ENCODE measurements at places on chromosomes 5 and 9.

GRCh38 chr9:78909566-78909965 lies 612.6 kb downstream of the PSAT1 start:
- DNase-seq: peak; percentile 47

DNA sequence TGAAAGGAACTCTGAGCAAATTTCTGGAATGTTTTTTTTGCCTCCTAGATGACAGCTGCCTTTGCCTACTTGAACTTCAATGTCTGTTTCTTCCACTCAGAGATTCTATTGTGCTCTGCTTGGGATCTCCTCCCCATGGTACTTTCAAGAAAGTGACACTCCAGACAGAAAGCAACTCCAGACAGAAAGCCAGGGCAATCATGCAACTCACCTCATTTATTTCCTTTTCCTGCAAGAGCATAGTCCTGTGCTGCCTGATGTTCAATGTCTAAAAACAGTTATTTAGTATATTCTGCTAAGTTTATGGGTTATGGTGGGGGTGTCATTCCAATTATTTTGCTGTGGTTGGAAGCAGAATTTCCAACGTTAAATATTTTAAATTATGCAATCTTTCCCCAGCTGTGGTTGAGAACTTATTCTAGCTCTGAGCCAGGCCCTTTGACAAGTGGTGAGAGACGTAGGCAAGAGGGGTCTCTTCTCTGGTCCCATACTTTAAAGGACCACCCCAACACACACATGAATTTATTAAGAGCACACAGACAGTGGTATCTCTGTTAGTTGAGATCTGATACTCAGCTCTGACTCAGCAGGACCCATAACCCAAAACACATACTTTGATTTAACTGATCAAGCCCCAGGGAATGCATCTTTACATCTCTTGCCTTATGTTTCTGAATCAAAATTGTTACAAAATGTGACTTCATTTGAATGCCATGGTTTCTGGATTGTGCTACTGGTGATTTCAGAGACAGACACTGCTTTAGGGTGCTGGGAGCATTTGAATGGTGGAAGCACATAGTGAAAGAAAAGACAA lies 39.5 kb upstream of the MAMDC2 start:
- DNase-seq: no peak

- DNase-seq: no peak
Measured at GRCh38 chr5:136666970-136667620, 301.8 kb upstream of the TRPC7 start.

- DNase-seq: peak; percentile 86
Measured at GRCh38 chr9:136991993-136992818, at the start of gene PAXX. TSS of gene PAXX (plus strand) at chr9:136992422. CDS start at chr9:136992444, 22 bp downstream.

DNA sequence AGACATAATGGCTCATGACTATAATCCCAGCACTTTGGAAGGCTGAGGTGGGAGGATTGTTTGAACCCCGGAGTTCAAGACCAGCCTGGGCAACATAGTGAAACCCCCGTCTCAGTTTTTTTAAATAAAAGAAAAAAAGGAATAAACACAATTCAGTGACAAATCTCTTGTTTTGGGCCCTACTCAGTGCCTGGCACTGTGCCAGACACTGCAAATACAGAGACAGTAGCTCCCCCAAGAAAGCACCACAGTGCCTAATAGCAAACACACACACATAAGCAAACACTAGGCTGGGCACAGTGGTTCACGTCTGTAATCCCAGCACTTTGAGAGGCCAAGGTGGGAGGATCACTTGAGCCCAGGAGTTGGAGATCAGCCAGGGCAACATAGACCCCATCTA lies 49.7 kb upstream of the GRHPR start:
- no peak for DNase-seq

GRCh38 chr5:119218830-119219782 lies 136.7 kb upstream of the TNFAIP8 start:
- DNase-seq: peak; percentile 3

GRCh38 chr9:8468045-8468637 lies 668.6 kb upstream of the DMAC1 start:
- DNase-seq: no peak

DNA sequence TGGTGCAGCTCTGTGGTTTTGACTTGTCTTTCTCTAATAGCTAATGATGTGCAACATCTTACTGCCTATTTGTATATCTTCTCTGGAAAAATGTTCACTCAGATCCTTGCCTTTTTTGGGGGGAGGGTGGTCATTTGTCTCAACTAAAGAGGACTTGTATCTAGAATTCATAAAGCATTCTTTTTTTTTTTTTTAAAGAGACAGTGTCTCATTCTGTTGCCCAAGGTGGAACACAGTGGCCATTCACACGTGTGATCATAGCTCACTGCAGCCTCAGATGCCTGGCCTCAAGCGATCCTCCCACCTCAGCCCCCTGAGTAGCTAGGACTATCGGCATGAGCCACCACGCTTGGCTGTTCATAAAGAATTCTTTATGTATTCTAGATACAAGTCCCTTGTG lies 33.2 kb downstream of the HABP4 start:
- DNase-seq: no peak

DNA sequence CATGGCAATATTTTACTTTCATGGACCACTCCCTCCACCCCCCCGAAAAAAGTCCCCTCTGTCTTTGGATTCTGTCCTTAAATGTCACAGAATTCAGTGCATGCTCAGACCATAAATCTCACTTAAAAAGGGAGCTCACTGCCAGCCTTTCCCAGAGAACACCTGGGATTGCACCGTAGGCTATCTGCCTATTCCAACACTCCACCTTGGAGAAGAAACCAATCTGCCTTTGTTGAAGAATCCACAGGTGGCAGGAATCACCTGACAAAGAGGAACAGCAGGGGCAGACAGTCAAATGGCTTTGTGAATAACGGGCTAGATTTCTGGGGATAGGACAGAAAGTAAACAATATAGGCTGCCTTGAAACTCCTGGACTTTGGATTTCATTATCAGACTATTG lies 306.7 kb upstream of the BRINP1 start:
- DNase-seq: no peak

GRCh38 chr9:34929506-34930102 lies 28.5 kb upstream of the PHF24 start:
- DNase-seq: no peak

DNA sequence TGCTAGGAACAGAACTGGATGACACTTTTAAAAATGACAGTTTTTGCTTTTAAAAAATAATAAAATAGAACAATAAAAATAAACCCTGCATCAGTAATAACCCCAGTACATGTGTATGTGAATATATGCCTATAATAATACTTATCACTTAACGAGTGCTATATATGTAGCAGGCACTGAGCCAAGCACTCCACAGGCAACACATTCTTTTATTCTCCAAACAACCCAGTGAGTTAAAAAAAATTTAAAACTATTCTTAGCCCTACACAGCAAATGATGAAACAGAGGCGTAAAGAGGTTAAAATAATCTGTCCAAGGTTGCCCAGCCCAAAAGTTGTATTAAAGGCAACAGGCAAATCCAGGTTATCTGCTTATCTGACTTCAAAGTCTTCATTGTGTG lies 124.5 kb upstream of the SMIM23 start:
- DNase-seq: peak; percentile 58

- DNase-seq: peak; percentile 22
Measured at GRCh38 chr5:106418196-106418595, 1252.5 kb downstream of the EFNA5 start.

DNA sequence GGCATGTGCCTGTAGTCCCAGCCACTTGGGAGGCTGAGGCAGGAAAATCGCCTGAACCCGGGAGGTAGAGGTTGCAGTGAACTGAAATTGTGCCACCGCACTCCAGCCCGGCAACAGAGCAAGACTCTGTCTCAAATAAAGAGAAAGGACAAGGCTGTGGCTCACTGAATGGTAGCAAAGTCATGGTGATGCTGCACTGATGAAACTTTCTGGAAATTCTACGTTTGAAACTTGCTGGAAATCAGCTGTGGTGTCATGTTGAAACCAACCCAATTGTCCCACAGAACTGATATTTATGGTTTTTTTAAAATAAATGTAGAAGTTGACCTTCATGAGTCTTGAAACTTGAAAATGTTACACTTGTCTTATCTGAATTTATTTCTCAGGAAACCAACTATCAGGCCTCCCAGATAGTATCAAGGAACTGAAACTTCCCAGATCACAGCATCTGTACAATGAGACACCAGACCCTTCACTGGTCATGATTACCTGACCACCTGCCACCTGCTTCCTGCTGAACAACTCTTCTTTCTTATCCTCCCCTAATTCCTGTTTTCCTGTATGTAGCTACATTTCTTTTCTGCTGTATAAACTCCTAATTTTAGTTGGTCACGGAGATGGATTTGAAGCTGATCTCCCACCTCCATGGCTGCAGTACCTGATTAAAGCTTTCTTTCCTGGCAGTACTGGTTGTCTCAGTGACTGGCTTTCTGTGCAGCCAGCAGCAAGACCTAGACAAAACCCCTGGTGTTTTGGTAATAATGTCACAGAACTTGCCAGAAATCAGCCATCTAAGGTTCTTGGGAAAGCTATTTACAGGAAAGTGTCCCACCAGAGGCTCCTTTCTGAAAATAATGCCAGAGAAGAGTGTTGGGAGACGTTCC lies 5.6 kb upstream of the TBC1D13 start:
- DNase-seq: no peak

GRCh38 chr9:70411121-70411929 lies 3.1 kb downstream of the KLF9 start:
- peak; percentile 22 for DNase-seq

DNA sequence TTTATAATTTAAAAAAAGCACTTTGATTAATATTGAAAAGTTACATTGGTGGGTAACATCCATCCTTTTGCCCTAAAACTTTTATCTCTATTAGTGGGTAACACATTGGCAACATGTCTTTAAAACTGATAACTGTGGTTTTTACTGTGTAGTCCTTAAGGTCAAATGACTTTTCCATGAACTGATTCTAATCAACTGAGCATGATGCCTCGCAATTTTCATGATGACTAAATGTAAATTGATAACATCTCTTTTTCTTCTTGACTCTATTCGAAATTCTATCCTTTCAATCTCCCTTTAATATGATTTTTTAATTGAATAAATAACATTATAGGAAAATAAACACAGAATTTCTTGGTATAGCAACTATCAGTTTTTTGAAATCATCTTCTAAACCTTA lies 6.3 kb upstream of the IL5 start:
- DNase-seq: no peak

DNA sequence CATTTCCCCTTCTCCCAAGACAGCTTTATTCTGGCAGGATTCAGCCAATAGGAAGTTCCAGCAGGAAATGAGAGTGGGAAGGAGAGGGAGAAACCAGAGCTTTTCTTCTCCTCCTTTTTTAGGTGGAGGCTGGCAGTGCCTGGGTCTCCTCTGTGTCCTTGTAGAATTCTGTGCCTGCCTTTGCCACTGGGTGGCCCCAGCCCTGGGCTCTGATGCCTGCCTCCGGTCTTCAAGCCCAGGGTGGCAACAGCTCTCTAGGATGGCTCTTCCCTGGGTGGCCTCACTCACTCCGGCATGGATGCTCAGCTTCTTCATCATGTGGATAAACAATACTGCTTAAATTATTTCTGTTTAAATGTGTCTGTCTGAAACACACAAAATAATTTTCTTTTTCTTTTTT lies 694.8 kb downstream of the SEMA5A start:
- no peak for DNase-seq

DNA sequence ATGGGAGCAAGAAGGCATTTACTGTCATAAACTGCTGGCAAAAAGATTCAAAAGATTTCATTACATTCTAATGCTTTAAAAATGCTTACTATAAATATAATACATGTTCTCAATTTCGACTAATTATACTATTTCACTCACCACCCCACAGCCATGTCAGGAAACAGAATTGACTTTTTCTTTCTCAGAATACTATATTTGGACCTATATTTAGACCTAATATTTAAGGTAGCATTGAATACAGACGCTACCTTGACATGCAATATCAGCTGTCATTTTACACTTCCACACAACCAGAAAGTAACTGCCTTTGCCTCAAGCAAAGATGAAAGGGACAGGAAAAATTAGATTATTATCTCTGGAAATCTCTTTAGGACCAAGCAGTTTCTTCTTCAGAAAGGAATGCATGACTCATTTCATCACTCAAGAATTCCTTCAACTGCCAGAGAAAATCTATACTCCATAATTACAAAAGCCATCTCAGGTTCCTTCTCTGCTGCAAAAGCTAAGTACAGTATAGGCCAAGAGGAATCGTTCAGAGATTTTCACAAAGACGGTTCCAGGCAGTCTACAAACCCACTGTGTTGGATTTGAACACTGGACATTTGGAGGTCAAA lies 11.8 kb upstream of the UBE2QL1 start:
- peak; percentile 62 for DNase-seq

- DNase-seq: no peak
Measured at GRCh38 chr5:93395010-93395409, 186.0 kb downstream of the NR2F1-AS1 start.

DNA sequence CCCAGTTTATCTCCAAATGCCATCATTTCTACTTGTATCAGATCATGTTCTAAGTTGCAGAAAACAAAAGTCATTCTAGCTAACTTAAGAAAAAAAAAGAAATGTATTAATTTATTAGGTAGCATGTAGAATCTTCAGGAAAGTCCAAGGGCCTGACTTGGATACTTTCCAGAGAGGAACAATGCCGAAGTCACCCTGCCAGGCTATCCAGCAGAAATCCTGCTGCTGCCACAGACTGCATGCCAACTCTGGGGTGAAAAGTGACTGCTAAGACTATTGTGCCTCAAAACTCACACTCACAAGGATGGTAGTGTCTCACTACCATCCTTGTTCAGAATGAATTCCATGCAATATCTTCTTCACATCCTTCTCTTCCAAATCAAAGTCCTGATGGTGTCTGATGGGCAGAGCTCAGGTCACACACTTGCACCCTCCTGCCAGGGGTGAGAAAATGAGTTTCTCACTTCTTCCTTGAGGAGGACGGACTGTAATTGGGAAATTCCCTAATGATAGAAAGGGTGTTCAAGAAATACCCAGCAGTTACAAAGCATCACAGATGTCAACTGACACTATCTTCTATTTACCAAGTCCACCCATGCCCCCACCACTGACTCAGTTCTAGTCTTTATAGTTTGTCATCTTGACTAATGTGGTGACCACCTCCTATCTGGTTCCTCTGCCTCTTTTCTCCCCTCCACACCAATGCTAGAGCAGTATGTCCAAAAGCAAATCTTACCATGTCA lies 279.4 kb downstream of the CWC27 start:
- DNase-seq: no peak

DNA sequence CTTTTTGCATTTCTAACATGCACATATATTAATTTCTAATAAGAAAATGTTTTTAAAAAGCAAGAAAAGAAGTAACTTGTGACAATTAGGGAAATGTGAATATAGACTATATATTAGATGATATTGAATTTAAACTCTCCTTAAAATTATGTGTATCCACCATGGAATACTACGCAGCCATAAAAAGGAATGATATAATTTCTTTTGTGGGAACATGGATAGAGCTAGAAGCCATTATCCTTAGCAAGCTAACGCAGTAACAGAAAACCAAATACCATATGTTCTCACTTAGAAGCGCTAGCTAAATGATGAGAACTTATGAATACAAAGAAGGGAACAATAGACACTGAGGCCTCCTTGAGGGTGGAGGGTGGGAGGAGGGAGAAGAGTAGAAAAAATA lies 23.8 kb upstream of the AP3B1 start:
- no peak for DNase-seq

DNA sequence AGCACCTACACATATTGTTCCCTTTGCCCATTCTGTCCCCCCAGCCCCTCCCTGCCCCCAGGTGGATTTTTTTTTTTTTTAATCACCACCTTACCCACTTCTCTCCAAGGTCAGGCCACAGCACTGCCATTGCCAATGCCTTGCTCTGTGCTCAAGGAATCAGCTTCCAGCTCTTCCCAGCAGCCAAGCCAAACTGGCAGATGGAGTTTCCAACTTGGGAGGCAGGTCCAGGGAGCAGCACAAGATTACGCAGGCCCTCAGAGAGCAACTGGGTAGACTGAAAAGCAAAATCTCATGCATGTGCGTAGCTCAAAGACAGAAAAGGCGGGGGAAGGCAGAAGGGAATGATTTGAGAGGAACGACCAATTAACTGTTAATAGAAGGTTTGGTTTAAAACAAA lies 15.1 kb downstream of the GRHPR start:
- DNase-seq: no peak
